ENCODE measurements at places on chromosomes 12 and 14. TPM values are rescaled to one million over a fixed set of nuclear protein-coding genes. Genes with fewer than 3 reads are reported as not detected.

GRCh38 chr12:121314431-121314830, 17.9 kb upstream of the CAMKK2 start:
- H3K27ac ChIP-seq = no peak overlapping the region
- H3K4me1 ChIP-seq = no peaks in the 10 kb centered on the region
- no peak overlapping the region for H3K4me3 ChIP-seq
- no peaks in the 10 kb centered on the region for H3K27me3 ChIP-seq

KLHDC1 gene
- total RNA-seq = 7.9 TPM

PLEKHD1 gene
- total RNA-seq = not detected

GPR84 gene
- total RNA-seq = not detected

- H3K27me3 ChIP-seq = no peaks in the 10 kb centered on the region
- peaks cover 25% of the 10 kb centered on the region for H3K4me1 ChIP-seq
- peak overlapping the region; percentile 93 for H3K4me3 ChIP-seq
Measured at GRCh38 chr12:51082561-51083125, 753 bp downstream of the CSRNP2 start.
